ENCODE measurements at places on chromosomes 12 and 14.

DNA sequence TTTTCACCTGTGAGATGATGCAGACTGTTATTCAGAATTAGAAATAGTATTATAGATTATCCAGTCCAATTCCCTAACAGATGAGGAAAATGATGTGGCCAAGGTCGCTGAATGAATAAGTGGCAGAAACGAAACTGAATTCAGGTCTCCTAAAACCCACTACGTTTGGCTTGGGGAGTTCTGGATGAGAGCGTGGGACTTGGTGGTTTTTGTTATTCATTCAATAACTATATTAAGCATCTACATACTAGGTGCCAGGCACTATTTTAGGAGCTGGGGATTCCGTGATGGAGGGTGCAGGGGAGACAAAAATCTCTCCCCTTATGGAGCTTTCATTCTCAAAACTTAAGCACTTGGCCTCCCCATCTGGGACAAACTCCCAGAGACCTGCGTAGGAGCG is 813 bp upstream of the CCDC184 start:
- DNase-seq: peak; percentile 3

DNA sequence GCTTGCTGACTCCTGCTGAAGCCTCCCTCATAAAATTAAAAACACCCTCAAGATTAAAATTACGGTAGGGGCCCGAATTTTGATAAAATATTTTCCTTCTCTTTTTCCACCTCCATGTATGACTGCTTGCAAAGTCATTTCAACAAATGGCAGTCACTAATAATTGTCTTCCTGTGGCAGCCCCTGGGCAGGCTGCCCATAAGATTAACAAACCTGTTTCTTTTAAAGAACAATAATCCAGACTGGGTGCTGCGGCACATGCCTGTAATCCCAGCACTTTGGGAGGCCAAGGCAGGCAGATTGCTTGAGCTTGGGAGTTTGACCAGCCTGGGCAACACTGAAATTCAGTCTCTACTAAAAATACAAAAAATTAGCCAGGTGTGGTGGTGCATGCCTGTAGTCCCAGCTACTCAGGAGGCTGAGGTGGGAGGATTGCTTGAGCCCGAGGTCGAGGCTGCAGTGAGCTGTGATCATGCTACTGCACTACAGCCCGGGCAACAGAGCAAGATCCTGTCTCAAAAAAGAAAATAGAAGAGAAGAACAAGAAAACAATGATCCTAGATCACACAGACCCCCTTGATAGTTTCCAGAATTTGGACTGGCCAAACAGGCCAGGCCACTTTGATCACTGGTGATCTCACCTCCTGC is 8.7 kb downstream of the SAV1 start:
- no peak for DNase-seq

DNA sequence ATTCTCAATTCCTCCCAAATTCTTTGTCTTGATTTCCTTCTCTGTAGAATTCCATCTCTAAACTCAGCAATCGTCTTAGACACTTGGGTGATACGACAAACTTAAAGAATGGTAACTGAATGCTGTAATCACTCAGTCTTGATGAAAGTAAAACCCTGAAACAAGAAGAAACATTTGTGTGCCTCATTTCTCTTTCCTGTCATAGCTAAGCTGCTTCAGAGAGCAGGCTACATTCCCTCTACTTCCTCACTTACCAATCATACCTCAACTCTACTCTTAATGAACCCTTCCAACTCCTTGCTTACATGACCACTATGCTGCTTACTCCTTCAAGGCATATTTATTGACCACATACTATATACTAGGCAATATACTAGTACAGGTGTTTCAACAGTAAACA is 8.3 kb downstream of the MAP4K5 start:
- no peak for DNase-seq

GRCh38 chr12:49636979-49637755 is 13.8 kb downstream of the PRPF40B start:
- DNase-seq: peak; percentile 53

DNA sequence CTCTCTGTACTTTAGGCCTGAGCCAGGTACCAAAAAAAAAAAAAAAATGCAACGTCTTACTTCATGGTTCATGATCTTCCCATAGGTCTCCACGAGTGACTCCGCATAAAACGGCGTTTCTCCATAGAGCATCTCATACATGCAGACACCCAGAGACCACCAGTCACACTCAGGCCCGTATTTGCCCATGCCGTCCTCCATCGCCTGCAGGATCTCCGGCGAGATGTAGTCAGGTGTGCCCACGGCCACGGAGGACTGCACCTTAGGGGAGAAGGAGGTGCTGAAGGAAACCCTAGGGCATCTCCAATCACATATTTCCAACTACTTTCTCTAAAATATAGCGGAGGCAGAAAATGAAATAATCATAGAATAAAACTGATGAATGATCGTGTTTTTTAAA is 61.0 kb downstream of the AMN start:
- no peak for DNase-seq

DNA sequence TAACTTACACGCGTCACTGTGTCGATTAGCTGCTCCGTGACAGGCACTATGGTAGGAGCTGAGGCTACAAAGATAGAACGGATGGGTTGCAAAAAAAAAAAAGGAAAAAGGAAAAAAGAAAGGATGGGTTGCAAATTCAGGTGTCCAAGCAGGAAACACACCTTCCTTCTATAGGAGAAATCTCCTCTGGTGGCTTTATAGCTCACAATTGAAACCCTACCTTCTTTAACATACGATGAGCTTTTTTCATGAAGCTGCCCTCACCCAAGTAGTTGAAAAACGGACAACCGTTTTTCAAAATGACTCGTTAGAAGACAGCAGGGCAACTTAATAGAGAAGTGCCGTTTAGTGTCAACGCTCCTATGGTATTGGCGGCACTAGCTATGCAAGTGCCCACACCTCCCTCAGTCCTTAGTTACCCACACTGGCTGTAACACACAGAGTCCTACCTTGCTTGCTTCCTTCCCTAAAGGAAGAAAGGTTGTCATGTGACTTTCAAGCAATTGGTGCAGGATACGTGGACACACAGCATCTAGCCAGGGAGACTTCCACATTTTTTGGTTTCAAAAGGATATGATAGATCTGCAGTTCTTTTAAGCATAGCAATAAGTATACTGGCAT is 682 bp upstream of the TRIP11 start:
- no peak for DNase-seq

GRCh38 chr12:29983851-29984250 is 200.1 kb upstream of the TMTC1 start:
- DNase-seq: no peak

- no peak for DNase-seq
Measured at GRCh38 chr12:131494741-131495524, 216.0 kb upstream of the SFSWAP start.

- peak; percentile 64 for DNase-seq
Measured at GRCh38 chr14:99603471-99604277, at the start of gene CCDC85C. Gene CCDC85C, minus strand, starts transcription at chr14:99604207. Its CDS starts 248 bp downstream, at chr14:99603959.

GRCh38 chr12:25518512-25518911 is 34.6 kb downstream of the LMNTD1 start:
- no peak for DNase-seq

- no peak for DNase-seq
Measured at GRCh38 chr12:87642245-87642644, 387.0 kb downstream of the C12orf50 start.

DNA sequence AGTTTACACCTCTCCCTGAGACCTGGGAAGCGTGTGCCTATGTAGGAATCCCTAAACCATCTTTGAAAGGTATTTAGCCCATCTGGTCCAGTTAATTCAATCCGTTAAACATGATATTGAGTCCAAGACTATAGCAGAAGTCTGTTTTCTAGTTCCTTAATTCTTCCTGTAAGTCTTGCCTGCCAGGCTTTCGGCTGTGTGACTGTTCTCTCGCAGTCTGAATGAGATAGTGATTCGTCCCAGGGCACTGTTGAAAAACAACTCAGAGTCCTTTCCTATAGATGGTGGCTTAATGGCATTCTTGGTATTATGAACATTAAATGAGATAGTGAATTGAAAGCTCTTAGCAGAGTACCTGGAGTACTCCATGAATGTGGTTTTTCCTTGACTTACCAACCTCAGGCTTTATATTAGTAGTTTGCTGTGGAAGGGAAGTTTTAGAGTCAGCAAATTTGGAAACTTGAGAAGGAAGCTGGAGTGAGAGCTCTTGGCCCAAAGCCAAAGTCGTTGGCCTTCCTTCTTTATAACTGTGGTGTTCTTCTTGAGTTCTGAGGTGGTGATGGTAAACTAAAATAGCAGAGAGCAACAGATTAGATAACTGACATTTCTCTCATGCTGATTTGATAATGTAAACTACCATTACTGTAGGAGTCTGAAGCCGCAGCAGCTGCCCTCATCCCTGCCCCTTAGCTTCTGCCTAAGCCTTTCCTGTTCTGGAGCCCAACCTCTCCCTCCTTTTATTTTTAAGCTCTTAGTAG is 76.5 kb downstream of the TGFB3 start:
- DNase-seq: no peak

- peak; percentile 43 for DNase-seq
Measured at GRCh38 chr14:81464253-81465002, 64.3 kb upstream of the STON2 start.

GRCh38 chr14:101078892-101079221 is 175.3 kb upstream of the RTL1 start:
- DNase-seq: no peak

GRCh38 chr12:110578694-110579534 is 4.2 kb downstream of the PPTC7 start:
- DNase-seq: peak; percentile 35

DNA sequence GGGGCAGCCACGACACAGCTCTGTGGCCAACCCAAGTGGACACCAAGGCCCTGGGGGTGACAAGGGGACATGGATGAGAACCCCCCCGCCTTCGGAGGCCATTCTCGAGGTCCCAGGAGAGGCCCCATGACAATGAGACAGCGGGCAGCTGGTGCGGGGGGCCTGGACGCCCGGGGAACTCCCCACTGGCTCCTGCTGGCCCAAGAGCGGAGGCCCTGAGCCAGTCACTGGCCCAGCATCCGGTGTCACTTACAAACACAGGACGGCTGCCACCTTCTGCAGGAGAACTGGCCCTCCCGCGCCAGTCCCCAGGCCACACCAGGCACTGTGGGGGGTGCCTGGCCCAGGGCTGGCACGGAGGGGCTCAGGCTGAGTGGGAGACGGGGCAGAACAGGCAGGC is 51.4 kb downstream of the NCOR2 start:
- no peak for DNase-seq

DNA sequence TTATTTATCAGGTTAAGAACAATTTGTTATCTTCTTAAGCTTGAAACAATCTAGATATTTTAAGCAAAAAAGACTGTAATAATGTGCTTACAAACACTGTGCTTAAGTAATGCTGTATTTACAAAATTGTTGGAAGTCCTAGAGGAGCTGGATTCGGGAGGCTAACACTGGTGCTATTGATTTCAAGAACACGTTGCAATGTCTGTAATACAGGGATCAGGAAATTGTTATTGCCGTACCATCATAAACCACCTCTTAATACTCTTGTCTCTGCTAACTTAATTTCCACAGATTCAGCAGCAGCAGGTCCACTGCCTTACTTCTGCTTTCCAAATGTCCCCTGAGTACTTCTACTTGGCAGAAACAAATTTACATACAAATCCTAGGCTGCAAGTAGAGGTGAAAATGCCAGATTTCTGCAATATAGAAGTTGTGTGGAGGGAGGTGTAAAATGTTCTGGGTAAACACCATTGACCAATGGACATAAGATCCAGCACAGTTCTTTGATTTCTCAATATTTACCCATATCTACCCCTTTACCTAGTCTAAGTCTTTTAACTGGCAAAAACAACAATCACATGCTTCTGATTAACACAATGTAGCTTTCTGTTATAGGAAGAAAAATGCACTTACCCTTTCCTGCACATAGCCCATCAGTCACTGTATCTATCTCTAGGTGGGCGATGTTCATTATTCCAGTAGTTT is 663.4 kb downstream of the TMTC2 start:
- DNase-seq: no peak

DNA sequence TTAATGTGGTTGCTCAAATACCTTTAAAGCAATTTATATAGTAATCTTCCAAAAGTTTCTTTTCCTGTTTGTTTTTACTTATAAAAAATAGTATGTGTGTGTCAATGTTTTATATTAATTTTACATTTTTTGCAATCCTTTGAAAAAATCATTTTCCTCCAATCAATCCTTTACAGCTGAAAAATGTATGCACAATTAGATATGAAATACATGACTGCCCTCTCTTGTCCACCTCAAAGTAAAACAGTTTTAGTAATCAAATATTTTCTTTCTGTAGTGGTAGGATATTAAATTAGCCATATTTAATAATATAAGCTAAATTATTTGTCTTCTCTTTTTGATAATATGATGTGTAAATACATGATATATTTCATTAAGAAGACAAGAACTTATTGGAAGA is 269.9 kb downstream of the ADAMTS20 start:
- DNase-seq: no peak

GRCh38 chr14:82075566-82075965 is 541.9 kb upstream of the SEL1L start:
- DNase-seq: no peak

DNA sequence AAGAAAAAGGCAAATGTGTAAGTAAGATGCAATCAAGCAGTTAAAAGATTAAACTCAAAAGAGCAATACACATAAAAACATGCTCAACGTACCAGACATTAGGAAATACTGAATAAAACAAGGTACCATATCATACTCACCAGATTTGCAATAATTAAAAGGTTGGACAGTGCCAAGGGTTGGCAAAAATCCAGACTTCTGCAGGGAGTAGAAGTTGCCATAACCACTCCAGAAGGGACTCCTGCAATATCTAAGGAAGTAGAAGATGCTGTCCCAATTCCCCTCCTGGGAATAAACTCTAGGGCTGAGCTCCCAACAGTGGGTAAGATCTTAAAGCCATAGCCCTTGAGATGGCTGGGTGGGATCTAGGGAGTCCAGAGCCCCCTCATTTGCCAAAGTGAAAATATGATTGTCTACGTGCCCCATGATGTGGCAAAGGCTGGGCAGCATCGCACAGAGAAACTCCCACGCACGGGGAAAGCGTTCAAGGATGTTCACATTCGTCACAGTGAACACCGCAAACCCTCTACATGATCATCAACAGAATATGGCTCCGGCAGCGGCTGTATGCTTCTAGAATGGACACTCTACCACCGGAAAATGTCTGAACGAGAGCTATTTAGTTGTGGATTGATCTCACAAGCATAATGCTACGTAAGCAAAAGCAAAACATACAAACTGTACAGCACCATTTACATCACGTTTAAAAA is 12.3 kb downstream of the KCTD10 start:
- no peak for DNase-seq
